Activated CD8-positive, alpha-beta T cell treated with anti-CD3 and anti-CD28 coated beads for 36 hours (primary cell): ENCODE measurements at places on chromosomes 3 and 15. TPM values are rescaled to one million over a fixed set of nuclear protein-coding genes. Genes with fewer than 3 reads are reported as not detected.

The PSTPIP1 gene
- 121 TPM for total RNA-seq

The FSIP1 gene
- total RNA-seq: 0.36 TPM

The CSNK1G1 gene
- total RNA-seq: 20.4 TPM

The MKRN3 gene
- 1.3 TPM for total RNA-seq

The CYP1A2 gene
- total RNA-seq: not detected

The LRRC3B gene
- total RNA-seq: not detected

The USP50 gene
- not detected for total RNA-seq

The GASK1A gene
- total RNA-seq: not detected

- peaks cover 10% of the 10 kb centered on the region for H3K4me1 ChIP-seq
- H3K27me3 ChIP-seq: no peaks in the 10 kb centered on the region
- DNase-seq: peak; percentile 75
- peak overlapping the region; percentile 69 for H3K4me3 ChIP-seq
These were observed 28.1 kb downstream of the NR1I2 start for GRCh38 chr3:119810018-119810435.

DNA sequence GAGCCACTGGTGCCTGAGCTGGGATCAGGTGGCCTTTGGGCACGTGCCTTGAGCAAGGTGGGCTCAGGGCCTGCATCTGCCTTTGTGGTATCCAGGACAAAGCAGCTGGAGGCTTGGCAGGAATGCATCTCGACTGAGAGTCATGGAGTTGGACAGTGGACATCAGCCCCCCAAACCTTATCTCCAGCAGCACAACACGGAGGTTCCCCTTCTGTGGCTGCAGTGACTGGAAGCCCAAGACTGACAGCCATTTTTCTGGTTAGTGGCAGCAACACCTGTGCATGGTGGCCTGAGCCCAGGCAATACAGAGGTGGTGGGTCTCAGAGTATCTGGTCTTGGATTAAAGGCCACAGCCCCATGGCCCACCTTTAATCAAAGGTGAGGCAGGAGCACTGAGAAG lies 27.8 kb upstream of the TSEN2 start:
- peaks cover 11% of the 10 kb centered on the region for H3K4me1 ChIP-seq
- H3K4me3 ChIP-seq: no peak overlapping the region

- no peaks in the 10 kb centered on the region for H3K36me3 ChIP-seq
- no peaks in the 10 kb centered on the region for H3K27me3 ChIP-seq
- H3K27ac ChIP-seq: no peak overlapping the region
These were observed 96.6 kb downstream of the SEMA6D start for GRCh38 chr15:47813748-47814384.

- H3K27me3 ChIP-seq: no peaks in the 10 kb centered on the region
- peaks cover 3% of the 10 kb centered on the region for H3K36me3 ChIP-seq
- peaks cover 26% of the 10 kb centered on the region for H3K4me1 ChIP-seq
- H3K4me3 ChIP-seq: no peak overlapping the region
- DNase-seq: no peak
These were observed 95.6 kb upstream of the LIPC start for GRCh38 chr15:58336161-58336560.

DNA sequence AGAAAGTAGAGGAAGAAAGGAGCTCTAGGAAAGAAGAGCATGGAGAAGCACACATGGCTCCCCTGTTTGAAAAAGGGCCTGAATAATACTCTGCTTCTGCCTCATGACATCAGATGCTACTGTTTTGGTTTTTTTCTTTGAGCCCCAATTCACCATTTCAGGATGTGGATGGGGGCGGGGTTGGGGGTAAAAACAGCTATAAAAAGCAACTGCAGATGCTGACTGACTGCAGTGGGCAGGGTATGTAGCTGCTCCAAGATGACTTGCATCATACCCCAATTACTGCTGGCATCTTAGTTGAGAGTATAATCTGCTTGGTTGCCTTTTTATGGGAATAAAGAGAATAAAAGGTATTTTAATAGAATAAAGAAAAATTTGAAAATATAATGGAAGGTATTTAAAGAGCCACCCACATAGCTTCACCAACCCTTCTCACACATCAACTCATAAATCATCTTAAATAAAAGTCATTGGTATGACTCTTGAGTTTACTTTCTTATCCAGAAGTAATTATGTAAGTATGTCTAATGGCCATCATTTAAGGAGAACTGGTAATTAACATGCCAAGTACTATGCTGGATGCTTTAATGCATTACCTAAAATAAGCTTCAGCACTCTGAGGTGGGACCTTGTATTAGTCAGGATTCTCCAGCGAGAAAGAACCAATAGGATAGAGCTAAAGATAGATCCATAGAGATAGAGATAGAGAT lies 36.4 kb upstream of the TMEM45A start:
- DNase-seq: peak; percentile 8
- no peaks in the 10 kb centered on the region for H3K27me3 ChIP-seq
- no peaks in the 10 kb centered on the region for H3K36me3 ChIP-seq
- peaks cover 4% of the 10 kb centered on the region for H3K4me1 ChIP-seq
- no peak overlapping the region for H3K27ac ChIP-seq
- H3K4me3 ChIP-seq: no peak overlapping the region

DNA sequence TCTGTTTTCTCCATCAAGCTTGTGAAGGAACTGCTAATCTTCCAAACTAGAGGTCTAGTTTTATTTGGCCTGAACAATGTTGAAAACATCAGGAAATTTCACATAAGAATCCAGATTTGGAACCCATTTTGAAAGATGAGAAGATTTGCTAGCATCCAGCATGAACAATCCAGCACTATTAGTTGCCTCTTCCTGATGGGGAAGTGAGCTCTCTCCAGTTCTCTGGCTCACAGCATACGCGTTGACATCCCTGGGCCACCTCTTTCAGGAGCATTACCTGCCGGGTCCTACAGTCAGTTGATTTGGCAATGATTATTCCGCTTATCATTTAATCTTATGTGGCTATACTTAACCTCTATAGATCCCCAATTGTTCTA lies 10.9 kb downstream of the GPR87 start:
- H3K27ac ChIP-seq: peak overlapping the region; percentile 72
- H3K36me3 ChIP-seq: no peaks in the 10 kb centered on the region
- peaks cover 10% of the 10 kb centered on the region for H3K27me3 ChIP-seq
- DNase-seq: no peak
- H3K4me3 ChIP-seq: no peak overlapping the region

DNA sequence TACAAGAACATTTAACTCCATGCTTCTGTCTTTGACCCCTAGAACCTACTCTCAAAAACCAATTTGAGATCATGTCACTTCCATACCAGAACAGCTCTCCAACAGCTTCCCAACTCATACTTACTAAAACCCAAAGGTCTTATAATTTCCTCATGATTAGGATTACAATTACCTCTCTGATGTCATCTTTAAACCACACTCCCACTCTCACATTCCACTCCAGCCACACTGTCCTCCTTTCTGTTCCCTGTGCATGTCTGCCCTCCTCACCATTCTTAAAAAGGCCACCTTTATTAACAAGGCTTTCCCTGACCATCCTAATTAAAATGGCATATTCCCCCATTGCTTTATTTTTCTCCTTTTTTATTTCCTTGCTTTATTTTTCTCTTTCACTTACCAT lies 18.9 kb downstream of the PHC3 start:
- peaks cover 57% of the 10 kb centered on the region for H3K4me1 ChIP-seq
- H3K27ac ChIP-seq: peak overlapping the region; percentile 82
- peaks cover 67% of the 10 kb centered on the region for H3K36me3 ChIP-seq
- no peaks in the 10 kb centered on the region for H3K27me3 ChIP-seq

GRCh38 chr15:51738553-51738952 lies 1.1 kb upstream of the LYSMD2 start:
- H3K4me3 ChIP-seq: peak overlapping the region; percentile 63
- H3K27ac ChIP-seq: peak overlapping the region; percentile 82
- peaks cover 36% of the 10 kb centered on the region for H3K4me1 ChIP-seq
- no peak for DNase-seq
- H3K36me3 ChIP-seq: peaks cover 3% of the 10 kb centered on the region

DNA sequence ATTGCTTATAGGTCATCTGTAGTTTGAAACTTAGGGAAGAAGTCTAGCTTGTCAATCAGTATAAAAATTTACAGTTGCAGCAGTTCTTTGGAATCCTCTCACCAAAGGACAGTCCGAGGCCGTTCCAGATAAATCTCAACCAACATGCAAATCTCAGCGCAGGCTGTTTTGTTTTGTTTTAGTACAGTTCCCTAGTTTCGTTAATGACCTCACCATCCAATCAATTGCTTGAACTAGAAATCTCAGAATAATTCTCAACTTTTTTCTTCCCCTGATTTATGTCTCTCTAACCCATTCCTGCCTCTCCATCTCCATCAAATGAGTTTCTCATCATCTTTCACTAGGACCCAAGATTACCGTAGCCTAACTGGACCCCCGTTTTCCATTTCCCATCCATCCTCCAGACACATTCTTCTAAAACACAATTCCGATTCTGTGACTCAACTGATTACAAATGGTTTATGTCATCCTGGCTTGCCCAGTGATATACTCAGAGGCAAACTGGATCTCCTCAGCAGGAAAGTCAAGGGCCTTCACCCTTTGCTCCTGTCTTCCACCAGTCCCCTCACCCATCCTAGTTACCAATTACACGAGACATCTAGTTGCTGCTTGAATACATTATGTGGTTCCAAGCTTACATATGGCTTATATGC lies 1.3 kb downstream of the SMCO1 start:
- DNase-seq: no peak
- H3K27ac ChIP-seq: no peak overlapping the region
- no peak overlapping the region for H3K4me3 ChIP-seq
- peaks cover 4% of the 10 kb centered on the region for H3K4me1 ChIP-seq
- no peaks in the 10 kb centered on the region for H3K27me3 ChIP-seq

- peaks cover 5% of the 10 kb centered on the region for H3K4me1 ChIP-seq
- H3K4me3 ChIP-seq: no peak overlapping the region
- H3K27ac ChIP-seq: no peak overlapping the region
- H3K27me3 ChIP-seq: no peaks in the 10 kb centered on the region
- H3K36me3 ChIP-seq: peaks cover 73% of the 10 kb centered on the region
These were observed 26.2 kb downstream of the KIF7 start for GRCh38 chr15:89628806-89629715.

- peaks cover 13% of the 10 kb centered on the region for H3K4me1 ChIP-seq
- peaks cover 34% of the 10 kb centered on the region for H3K36me3 ChIP-seq
- no peaks in the 10 kb centered on the region for H3K27me3 ChIP-seq
- DNase-seq: no peak
- H3K4me3 ChIP-seq: no peak overlapping the region
These were observed 87.7 kb downstream of the VGLL4 start for GRCh38 chr3:11555881-11556633.

DNA sequence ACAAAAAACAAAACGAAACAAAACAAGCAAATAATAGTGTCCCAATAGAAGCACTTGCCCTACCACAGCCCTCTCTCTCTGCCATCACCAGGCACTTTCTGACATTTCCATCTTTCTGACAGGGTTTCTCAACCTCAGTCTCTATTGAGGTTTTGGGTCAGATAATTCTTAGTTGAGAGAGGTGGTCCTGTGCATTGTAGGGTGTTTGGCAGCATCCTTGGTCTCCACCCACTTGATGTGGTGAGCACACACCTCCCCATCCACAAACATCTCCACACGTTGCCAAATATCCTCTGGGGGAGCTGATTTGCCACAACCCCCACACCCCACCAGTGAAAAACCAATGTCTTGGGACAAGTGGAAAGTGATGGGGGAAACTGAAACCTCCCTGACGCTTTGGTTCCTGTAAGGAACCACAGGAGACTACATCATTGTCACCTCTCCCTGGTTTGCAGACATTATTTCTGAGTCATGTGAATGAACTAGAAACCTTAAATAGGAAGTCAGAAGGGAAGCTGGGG lies 733.7 kb upstream of the CFAP20DC start:
- peaks cover 3% of the 10 kb centered on the region for H3K27me3 ChIP-seq
- peak; percentile 66 for DNase-seq
- peak overlapping the region; percentile 51 for H3K27ac ChIP-seq
- H3K4me3 ChIP-seq: no peak overlapping the region
- peaks cover 2% of the 10 kb centered on the region for H3K36me3 ChIP-seq

DNA sequence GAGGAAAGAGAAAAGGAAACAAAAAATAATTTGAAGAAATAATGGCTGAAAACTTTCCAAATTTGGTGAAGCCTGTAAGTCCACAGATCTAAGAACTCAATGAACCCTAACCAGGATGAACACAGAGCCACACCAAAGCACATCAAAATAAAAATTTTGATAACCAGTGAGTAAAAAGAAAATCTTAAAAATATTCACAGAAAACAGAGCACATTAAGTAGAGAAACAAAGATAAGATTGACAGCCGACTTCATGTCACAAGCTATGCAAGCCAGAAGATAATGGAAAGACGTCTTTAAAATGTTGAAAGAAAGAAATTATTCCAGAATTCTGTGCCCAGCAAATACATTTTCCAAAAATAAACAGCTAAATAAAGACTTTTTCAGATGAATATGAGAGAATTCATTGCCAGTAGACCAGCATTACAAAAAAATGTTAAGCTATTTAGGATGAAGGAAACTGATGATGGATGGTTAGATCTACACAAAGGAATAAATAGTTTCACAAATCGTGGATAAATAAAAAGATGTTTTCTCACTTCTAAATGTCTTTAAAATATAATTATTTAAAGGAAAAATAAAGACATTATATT lies 140.2 kb upstream of the SKOR1 start:
- H3K27ac ChIP-seq: no peak overlapping the region
- H3K4me3 ChIP-seq: no peak overlapping the region
- H3K27me3 ChIP-seq: no peaks in the 10 kb centered on the region
- H3K4me1 ChIP-seq: peaks cover 4% of the 10 kb centered on the region
- peaks cover 36% of the 10 kb centered on the region for H3K36me3 ChIP-seq

DNA sequence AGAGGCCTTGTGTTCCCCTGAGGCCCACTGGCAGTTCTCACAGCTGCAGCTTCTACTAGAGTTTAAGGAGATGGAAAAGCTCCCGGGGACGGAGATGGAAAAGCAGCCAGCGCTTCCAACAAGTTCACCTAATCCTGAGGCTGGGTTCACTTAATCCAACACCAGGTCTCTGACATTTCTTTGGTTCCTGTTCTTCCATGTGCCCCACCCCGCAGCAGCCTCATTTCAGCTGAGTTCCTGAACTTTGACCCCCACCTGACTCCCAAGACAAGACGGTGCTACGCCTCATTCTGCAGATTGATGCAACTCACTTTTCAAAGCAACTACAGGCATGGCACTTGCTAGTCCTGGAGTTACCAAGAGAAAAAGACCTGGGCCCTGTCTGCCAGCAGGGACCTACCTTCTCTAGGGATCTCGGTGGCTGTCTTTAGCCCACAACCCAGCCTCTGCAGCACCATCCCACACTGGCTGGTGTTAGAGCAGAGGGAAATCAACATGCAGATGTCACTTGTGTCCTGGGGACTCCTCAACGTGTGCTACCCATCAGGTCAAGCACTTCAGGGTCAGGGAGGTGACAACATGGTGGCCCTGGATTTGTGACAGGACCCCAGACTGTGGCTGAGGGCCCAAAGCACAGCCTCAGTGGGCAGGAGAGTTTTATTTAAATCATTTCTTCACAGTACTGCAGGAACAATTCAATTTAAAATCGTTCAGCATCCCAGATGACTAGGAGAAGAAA lies 406.1 kb downstream of the VPS13C start:
- peaks cover 8% of the 10 kb centered on the region for H3K27me3 ChIP-seq
- H3K36me3 ChIP-seq: no peaks in the 10 kb centered on the region
- H3K27ac ChIP-seq: no peak overlapping the region
